ENCODE measurements at places on chromosomes 5 and 9.

DNA sequence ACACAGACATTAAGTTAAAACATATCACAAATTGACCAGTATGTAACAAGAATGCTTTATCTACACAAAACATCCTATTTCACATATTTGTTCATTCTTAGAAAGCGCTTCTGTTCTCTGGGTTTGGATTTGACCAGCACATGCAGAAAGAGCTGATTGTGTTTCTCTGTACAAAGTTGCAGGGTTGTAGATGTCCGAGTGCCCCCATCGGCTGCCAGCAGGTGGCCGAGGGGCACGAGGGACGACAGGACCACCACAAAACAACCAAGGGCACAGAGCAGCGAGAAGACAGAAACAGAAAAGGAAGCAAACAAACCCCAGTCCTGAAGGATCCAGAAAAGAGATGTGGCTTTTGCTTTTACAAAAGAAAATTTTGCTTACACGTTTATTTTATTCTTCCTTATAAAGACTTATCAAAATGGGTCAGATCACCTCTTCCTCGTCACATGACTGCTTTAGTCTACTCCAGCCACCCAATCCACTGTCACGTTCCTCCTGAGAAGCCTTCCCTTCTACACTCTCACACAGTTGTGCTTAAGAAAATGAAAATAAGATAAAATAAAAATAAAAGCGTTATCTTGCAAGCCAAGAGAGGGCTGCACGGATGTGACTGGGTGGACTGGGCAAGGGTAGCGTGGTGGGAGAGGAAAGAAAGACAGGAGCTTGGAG is 9.5 kb downstream of the OTP start:
- DNase-seq: no peak

DNA sequence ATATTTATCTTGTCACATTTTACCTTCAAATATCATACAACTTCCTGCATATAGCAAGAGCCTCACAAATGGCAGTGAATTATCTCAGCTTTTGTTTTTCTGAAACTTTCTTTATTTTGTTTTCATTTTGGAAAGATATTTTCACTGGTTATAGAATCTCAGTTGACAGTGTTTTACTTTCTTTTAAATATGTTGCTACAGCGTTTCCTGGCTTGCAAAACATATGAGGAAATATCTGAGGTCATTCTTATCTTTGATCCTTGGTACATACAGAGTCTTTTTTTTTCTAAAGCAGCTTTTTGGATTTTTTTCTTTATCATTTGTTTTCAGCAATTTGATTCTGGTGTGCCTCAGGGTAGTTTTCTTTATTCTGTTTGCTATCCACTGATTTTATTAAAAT is 77.6 kb upstream of the CEP78 start:
- no peak for DNase-seq

DNA sequence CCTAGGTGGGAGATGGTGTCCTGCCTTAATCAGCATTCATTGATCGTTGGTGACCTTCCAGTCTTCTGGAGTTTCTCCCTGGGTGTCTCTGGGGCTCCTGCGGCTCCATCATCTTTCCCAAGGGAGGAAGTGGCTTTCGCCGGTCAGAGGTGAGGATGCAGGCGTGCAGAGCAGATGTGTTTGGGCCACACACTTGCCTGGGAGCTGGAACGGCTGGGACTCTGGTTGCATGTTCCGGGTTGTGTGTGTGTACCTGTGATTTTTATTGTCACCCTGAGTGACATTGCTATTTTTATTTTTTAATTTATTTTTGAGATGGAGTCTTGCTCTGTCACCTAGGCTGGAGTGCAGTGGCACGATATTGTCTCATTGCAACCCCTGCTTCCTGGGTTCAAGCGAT is 9.6 kb downstream of the HMCN2 start:
- no peak for DNase-seq

GRCh38 chr9:136538599-136539426 is 7.0 kb downstream of the NOTCH1 start:
- no peak for DNase-seq

- no peak for DNase-seq
Observed at GRCh38 chr9:6301858-6302257, 26.3 kb upstream of the TPD52L3 start.

GRCh38 chr5:122691931-122692330 is 82.9 kb upstream of the SNX2 start:
- no peak for DNase-seq

- no peak for DNase-seq
Observed at GRCh38 chr5:179795049-179795862, 1.5 kb downstream of the LTC4S start.

- no peak for DNase-seq
Observed at GRCh38 chr9:278651-279050, 64.0 kb downstream of the DOCK8 start.
